ENCODE measurements at places on chromosomes 7 and 10. TPM values are rescaled to one million over a fixed set of nuclear protein-coding genes. Genes with fewer than 3 reads are reported as not detected.

The CYP2C19 gene
- not detected for total RNA-seq

GRCh38 chr10:14032406-14032998, 298.2 kb downstream of the FRMD4A start:
- peak; percentile 17 for DNase-seq

GRCh38 chr7:134747326-134747725, 32.1 kb upstream of the CALD1 start:
- DNase-seq, result no peak

The ZNF467 gene
- total RNA-seq, result not detected

GRCh38 chr10:58743466-58744115, 230.9 kb downstream of the BICC1 start:
- peak; percentile 37 for DNase-seq

Data from GM23248 (cell line).